Mesothelial cell of epicardium (in vitro differentiated cells): ENCODE measurements at places on chromosomes 4 and X.

DNA sequence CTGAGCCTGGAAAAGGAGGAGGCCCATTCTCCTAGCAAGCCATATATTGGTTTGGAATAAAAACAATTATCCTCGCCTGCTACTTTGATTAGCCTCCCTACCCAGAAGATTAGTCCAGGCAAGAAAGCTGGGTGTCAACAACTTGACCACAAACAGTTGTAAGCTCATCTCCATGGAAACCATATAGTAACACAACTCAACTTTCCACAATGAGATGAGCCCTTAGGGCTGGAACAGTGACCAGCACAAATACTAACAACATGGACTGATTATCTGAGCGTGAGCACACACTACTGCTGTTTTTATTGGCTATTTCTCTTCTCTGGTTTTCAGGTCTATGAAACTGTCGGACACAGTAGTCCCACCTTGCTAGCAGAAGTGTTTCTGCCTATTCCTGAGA, 80.8 kb downstream of the CC2D2A start:
- no peaks in the 10 kb centered on the region for H3K4me1 ChIP-seq
- no peaks in the 10 kb centered on the region for H3K27me3 ChIP-seq
- DNase-seq, result no peak
- no peak overlapping the region for H3K27ac ChIP-seq

DNA sequence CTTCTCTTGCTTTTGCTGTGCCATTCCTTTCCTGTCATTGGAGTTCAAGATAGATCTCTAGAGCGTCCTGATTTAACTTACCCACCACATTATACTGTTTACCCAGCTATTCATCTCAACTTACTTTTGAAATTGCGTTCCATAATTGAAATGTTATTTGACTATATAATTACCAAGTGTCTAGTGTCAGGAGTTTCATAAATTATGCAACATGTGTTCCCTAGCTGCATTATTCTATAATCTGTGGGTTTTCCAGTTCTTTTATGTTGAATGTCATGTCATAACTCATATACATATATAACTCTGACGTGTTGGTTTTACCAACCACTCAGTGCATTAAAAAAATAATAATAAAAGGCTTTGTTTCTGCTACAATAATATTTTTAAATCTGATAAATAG, 285.9 kb upstream of the ARSJ start:
- H3K27me3 ChIP-seq, result no peaks in the 10 kb centered on the region
- no peaks in the 10 kb centered on the region for H3K36me3 ChIP-seq
- H3K27ac ChIP-seq, result peak overlapping the region; percentile 3
- H3K4me3 ChIP-seq, result no peak overlapping the region

GRCh38 chr4:16212138-16212782, 14.0 kb downstream of the TAPT1 start:
- peaks cover 19% of the 10 kb centered on the region for H3K4me1 ChIP-seq
- H3K27me3 ChIP-seq, result no peaks in the 10 kb centered on the region
- DNase-seq, result no peak
- peak overlapping the region; percentile 58 for H3K27ac ChIP-seq
- no peak overlapping the region for H3K4me3 ChIP-seq

GRCh38 chrX:69192603-69193002, 27.4 kb upstream of the PJA1 start:
- H3K4me1 ChIP-seq, result peaks cover 15% of the 10 kb centered on the region
- no peak overlapping the region for H3K27ac ChIP-seq
- H3K27me3 ChIP-seq, result no peaks in the 10 kb centered on the region
- H3K36me3 ChIP-seq, result no peaks in the 10 kb centered on the region
- H3K4me3 ChIP-seq, result no peak overlapping the region

DNA sequence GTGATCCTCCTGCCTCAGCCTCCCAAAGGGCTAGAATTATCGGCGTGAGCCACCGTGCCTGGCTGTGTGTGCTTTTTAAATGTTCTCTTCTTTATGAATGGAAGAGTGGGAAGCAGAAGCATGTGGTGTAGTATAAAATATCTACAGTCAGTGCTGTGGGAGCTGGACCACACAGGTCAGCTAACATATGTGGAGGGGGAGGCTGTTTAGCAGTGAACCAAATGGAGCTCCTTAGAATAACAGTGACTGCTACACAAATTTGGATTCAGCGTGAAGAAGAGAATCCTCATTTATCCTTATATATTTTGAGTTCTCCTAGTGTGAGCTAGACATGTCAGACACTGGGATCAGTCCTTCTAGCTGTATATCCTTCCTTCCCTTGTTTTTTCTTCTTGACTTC, 3.2 kb downstream of the SNX25 start:
- H3K36me3 ChIP-seq, result no peaks in the 10 kb centered on the region
- H3K4me1 ChIP-seq, result peaks cover 16% of the 10 kb centered on the region
- H3K27ac ChIP-seq, result no peak overlapping the region
- DNase-seq, result no peak

DNA sequence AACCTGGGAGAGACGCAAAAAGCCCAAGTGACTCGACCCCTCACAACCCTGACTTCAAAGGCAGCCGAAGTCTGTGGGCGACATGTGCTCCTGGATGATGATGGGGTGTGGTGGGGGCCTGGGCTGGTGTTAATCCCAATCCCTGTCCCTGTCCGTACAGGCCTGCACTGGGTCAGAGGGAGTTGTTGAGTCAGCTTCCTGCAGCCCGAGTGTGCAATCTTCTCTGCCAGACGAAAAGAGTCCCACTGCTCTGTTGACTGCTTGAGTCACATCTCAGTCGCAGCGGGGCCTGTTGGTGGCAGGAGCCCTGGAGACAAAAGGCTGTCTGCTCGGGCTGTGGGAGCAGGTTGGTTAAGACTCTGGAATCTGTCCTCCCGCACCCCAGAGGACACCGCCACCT, 10.3 kb downstream of the FAM3A start:
- H3K27ac ChIP-seq, result no peak overlapping the region
- H3K27me3 ChIP-seq, result no peaks in the 10 kb centered on the region
- H3K4me3 ChIP-seq, result no peak overlapping the region
- H3K4me1 ChIP-seq, result no peaks in the 10 kb centered on the region
- peaks cover 18% of the 10 kb centered on the region for H3K36me3 ChIP-seq

DNA sequence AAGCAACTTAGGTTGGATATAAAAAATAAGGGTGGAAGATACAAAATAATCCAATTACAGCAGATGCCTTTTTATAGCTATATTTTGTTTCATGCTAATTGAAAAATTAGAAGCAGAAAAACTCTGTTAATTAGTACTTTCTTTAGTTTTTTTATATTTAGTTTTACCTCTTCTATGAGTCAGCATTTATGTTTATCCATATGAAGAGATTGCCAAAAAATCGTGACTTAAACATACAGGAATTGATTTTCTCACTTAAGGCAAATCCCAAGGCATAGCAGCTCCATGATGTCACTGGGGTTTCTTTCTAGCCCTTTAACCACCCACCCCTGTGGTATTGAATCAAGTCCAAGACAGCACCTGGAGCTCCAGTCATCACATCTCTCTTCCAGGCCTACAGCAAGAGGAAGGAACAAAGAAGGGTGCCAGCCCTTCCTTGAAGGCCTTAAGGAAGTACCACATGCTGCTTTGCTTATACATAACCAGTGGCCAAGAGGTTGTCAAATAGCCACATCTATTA, 365.8 kb upstream of the TENM3 start:
- peaks cover 3% of the 10 kb centered on the region for H3K36me3 ChIP-seq
- DNase-seq, result no peak
- H3K27me3 ChIP-seq, result no peaks in the 10 kb centered on the region

DNA sequence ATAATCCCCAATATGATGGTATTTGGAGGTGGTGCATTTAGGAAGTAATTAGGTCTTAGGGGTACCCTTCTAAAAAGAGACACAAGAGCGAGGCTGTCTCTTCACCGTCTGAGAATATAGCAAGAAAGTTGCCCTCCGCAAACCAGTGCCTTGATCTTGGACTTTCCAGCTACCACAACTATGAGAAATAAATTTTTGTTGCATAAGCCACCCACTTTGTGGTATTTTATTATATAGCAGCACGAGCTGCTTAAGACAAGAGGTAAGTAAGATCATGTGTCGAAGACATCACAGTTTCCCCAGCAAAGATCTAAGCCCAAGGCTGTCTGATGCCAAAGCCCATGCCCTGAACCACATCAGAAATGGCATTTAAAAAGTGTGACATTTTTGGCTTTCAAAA, 9.6 kb upstream of the EXOSC9 start:
- peaks cover 52% of the 10 kb centered on the region for H3K27me3 ChIP-seq
- DNase-seq, result no peak
- H3K27ac ChIP-seq, result no peak overlapping the region
- H3K36me3 ChIP-seq, result no peaks in the 10 kb centered on the region
- H3K4me1 ChIP-seq, result peaks cover 10% of the 10 kb centered on the region

DNA sequence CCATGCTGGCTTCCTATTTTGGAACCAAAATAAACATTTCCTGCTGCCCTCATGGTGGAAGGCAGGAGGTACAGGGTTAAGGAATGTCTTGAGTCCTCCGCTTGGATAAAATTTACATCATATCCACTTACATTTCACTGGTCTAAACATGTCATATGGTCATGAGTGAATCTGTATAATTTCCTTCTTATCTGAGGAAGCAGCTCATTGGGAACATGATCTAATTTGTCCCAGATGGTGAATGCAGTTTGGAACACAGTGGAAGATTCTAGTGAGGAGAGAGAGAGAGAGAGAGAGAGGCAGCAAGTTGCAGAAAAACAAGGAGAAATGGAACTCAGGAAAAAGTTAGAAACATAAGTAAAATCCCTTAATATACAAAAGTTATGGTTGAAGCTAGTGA, 46.8 kb downstream of the MXRA5 start:
- H3K27me3 ChIP-seq, result no peaks in the 10 kb centered on the region
- no peak overlapping the region for H3K27ac ChIP-seq
- H3K4me3 ChIP-seq, result no peak overlapping the region
- no peaks in the 10 kb centered on the region for H3K36me3 ChIP-seq

DNA sequence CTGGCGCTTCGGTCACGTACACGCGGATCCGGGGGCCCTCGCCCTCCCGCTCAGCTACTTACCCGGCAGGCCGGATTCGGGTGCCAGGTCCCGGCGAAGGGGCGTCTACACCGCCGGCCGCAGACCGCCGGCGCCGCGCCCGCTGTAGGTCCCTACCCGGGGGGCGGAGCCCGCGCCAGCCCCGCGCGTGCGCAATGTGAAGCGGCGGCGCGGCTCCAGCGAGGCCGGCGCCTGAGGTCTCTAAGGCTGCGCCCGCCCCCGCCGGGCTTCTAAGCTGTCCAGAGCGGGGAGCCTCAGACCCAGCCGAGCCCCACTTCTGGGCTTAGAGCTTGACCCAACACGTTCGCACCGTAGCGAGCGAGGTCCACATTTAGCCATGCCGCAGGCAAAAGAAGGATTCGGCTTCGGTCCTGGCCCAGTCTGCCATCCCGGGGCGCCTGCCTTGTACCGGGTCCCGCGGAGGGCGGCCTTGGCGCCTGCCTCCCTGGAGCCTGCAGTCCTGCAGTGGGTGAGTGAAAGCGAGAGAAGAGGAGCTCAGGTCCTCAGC, at the start of gene ZNF518B:
TSS of gene ZNF518B (minus strand) at position 172 of the 547 bp plus-strand sequence. CDS start 11,098 bp downstream, outside the sequence.
- peak; percentile 80 for DNase-seq
- peaks cover 32% of the 10 kb centered on the region for H3K27me3 ChIP-seq
- peak within 1 kb of the TSS; percentile 90 for H3K27ac ChIP-seq
- H3K36me3 ChIP-seq, result peaks cover 29% of the 10 kb centered on the region

DNA sequence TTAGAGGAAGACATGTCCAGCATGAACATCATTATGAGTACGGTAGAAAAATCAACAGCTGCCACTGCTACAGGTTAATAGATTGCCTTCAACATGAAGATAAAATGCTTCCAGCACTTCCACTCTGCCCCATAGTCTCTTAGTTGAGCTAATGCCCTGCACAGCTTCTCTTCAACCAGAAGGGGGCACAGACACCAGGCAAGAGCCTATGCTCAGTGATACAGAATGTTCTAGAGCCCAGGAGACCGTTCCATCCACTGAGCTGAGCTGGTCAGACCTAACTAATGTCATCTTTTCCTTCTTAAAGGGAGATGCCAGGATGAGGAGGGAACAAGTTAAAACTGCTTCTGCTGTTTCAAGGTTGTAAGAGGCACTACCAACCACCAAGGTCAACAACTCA, 42.2 kb downstream of the SMIM10L2A start:
- DNase-seq, result no peak
- no peaks in the 10 kb centered on the region for H3K36me3 ChIP-seq
- no peak overlapping the region for H3K4me3 ChIP-seq
- no peak overlapping the region for H3K27ac ChIP-seq
- H3K27me3 ChIP-seq, result peaks cover 11% of the 10 kb centered on the region
- no peaks in the 10 kb centered on the region for H3K4me1 ChIP-seq
